ENCODE measurements at places on chromosomes 3 and 15.

DNA sequence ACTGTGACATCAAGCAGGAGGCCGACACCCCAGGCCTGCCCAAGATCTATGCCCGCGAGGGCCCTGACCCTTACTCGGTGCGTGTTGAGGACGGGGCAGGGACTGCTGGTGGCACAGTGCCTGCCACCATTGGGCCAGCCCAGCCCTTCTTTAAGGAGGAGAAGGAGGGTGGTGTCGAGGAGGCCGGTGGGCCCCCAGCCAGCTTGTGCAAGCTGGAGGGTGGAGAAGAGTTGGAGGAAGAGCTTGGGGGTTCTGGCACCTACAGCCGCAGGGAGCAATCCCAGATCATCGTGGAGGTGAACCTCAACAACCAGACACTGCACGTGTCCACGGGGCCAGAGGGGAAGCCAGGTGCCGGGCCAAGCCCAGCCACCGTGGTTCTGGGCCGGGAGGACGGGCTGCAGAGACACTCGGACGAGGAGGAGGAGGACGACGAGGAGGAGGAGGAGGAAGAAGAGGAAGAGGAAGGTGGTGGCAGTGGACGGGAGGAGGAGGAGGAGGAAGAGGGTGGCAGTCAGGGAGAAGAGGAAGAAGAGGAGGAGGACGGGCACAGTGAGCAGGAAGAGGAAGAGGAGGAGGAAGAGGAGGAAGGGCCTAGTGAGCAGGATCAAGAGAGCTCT is 5.4 kb downstream of the ZBTB47 start:
- no peak for DNase-seq

DNA sequence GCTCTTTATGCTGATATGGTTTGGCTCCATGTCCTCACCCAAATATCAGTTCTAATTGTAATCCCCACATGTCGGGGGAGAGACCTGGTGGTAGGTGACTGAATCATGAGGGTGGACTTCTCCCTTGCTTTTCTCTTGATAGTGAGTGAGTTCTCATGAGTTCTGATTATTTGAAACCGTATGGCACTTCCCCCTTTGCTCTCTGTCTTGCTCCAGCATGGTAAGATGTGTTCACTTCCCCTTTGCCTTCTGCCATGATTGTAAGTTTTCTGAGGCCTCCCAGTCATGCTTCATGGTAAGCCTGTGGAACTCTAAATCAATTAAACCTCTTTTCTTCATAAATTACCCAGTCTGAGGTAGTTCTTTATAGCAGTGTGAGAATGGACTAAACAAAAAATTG is 107.6 kb downstream of the IMPG2 start:
- DNase-seq, result no peak

- no peak for DNase-seq
Measured at GRCh38 chr3:20071175-20071574, 30.9 kb downstream of the KAT2B start.

DNA sequence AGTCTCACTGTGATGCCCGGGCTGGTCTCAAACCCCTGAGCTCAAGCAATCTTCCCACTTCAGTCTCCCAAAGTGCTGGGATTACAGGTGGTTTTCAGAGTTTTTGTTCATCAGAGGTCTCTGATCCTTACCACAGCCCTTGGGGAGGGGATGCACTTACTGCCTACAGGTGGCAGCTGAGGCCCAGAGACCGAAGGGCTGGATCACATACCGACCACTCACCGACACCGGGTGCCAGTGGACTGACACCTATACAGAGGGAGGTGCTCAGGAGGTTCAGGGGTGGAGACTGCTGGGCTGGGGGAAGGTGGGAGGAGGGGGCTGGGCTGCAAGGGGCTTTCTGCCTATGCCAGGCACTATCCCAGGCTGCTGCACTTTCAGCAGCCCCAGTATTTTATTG is 19.5 kb downstream of the DUSP7 start:
- DNase-seq, result no peak

- DNase-seq, result peak; percentile 46
Measured at GRCh38 chr3:153221748-153222162, 59.7 kb downstream of the RAP2B start.

DNA sequence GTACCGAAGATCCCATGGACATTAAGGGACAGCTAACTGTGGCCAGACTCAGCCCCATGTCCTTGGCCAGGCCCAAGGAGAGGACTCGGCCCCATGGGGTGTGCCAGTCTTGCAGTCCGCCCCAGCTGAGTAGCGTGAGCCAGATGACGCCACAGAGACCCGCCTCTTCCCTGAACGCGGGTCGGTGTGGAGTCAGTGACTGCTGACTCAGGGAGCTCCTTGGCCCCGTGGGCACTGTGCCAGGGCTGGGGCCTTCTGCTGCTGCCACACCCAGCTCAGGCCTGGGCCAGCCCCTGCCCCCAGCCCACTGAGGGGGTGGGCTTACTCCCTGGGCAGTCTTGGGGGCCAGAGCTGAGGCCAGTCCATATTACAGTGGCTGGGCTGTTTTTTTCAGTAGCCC is 52.8 kb downstream of the PLXNA1 start:
- DNase-seq, result no peak

- no peak for DNase-seq
Measured at GRCh38 chr3:127551178-127551577, 39.4 kb downstream of the TPRA1 start.

Measured in right forelimb (tissue), 1 donor.